ENCODE measurements at places on chromosomes 3 and 15. TPM values are rescaled to one million over a fixed set of nuclear protein-coding genes. Genes with fewer than 3 reads are reported as not detected.

- no peak for DNase-seq
These were observed 3.7 kb upstream of the GASK1A start for GRCh38 chr3:42975456-42975855.

GRCh38 chr3:177144922-177145321 is 52.4 kb downstream of the TBL1XR1 start:
- DNase-seq, result no peak

- no peak for DNase-seq
These were observed 34.2 kb upstream of the B3GNT5 start for GRCh38 chr3:183218826-183219225.

The CAMKV gene
- polyA plus RNA-seq, result 0.06 TPM

GRCh38 chr3:107414325-107414964 is 37.2 kb downstream of the CCDC54 start:
- no peak for DNase-seq

DNA sequence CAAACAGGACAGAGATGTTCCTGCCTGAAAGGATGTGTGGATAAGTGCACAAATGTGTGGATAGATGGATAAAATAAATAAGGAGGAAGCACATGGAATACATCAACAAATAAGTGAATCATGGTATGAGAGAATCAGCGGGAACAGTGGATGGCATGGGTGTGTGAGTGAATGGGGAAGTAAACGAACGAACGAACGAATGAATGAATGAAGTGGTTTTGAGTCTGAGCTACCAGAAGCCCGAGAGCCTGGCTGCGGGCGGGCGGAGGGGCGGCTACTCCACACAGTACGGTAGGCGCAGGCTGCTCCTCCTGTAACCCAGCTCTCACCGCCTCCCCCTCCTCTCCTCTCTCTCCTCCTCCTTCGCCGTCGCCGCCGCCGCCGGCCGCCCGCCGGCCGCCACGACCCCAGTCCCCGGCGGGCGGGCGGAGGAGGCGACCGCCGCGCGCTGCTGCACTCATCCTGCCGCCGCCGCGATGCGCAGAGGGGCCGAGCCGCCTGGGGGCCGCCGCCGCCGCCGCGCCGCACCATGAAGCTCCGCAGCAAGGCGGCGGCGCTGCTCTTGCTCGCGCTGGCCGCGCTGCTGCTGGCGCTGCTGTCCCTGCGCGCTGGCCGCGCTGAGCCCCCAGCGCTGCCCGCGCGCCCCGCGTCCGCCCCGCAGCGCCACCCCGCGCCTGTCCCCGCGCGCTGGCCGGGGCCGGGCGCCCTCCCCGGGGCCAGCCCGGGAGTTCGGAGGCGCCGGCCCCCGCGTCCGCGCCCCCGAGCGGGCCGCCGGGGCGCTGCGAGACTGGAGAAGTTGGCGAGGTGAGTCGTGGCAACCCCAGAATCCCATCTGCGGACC is at the start of gene GXYLT2:
TSS of gene GXYLT2 (plus strand) at position 342 of the 841 bp plus-strand sequence. CDS start at position 530, 188 bp downstream.
- peak; percentile 80 for DNase-seq

The BLOC1S6 gene
- polyA plus RNA-seq, result 43.2 TPM

The CSPG4 gene
- polyA plus RNA-seq, result 10.2 TPM

The EPHA6 gene
- 0.62 TPM for polyA plus RNA-seq

DNA sequence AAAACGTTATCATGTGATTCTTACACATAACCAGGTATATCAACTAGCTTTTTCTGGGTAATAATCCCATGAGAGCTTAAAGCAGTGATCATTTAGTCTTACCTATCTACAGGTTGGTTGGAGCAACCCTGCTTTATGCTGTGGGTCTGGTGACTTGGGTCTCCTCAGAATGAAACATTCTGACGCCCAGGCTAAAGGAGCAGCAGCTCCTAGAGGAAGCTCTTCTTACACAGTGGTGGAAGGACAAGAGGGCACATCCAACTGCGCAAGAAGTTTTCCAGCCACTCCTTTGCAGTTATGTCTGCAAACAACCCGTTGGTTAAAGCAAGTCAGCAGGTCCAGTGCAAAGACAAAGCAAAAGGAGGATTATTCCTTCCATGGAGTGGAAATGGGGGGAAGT is 377.5 kb downstream of the EDEM1 start:
- no peak for DNase-seq

- DNase-seq, result no peak
These were observed 198.1 kb downstream of the NEK10 start for GRCh38 chr3:27171113-27171512.

- no peak for DNase-seq
These were observed 730.7 kb downstream of the SQOR start for GRCh38 chr15:46365572-46365971.

DNA sequence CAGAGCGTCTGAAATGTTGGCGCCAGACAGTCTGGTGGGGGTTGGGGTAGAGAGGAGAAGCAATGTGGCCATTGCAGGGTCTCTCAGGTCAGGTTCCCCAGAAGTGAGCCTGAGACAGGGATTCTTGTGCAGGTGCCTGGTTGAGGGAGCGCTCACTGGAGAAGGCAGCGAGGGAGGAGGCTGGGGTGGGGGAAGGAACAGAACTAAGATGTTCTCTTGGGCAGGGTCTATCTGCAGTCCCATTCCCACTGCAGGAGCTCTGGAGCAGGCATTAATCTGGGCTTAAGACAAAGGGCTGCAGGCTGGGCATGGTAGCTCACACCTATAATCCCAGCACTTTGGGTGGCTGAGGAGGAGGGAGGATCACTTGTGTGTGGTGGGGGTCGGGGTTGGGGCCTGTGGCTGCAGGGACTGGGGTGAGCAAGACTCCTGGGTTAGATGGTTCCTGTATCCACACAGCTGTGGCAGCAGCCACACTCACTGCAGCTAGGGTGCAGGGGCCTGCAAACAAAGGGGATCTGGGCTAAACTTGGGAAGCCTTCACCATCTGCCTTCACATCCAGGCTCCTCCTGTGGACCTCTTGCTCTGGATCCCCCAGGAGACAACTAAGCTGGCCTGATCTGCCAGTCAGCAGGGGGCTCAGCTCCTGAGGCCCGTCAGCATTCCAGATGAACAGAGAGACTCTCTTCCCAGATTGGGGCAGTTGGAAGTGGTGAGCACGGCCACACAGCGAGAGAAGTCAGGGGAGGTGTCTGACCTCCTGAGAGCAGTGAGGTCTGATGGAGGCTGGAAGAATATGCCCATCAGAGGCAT is 172.5 kb downstream of the ABHD5 start:
- no peak for DNase-seq

- no peak for DNase-seq
These were observed 15.1 kb downstream of the HERC1 start for GRCh38 chr15:63818629-63819028.

The MAP4 gene
- 174 TPM for polyA plus RNA-seq

GRCh38 chr15:82178061-82178460 is 84.5 kb downstream of the EFL1 start:
- no peak for DNase-seq

The THAP10 gene
- polyA plus RNA-seq, result 7.5 TPM

The ROPN1 gene
- polyA plus RNA-seq, result 0.07 TPM

The GATA2 gene
- 33.8 TPM for polyA plus RNA-seq

The GABRR3 gene
- polyA plus RNA-seq, result not detected

DNA sequence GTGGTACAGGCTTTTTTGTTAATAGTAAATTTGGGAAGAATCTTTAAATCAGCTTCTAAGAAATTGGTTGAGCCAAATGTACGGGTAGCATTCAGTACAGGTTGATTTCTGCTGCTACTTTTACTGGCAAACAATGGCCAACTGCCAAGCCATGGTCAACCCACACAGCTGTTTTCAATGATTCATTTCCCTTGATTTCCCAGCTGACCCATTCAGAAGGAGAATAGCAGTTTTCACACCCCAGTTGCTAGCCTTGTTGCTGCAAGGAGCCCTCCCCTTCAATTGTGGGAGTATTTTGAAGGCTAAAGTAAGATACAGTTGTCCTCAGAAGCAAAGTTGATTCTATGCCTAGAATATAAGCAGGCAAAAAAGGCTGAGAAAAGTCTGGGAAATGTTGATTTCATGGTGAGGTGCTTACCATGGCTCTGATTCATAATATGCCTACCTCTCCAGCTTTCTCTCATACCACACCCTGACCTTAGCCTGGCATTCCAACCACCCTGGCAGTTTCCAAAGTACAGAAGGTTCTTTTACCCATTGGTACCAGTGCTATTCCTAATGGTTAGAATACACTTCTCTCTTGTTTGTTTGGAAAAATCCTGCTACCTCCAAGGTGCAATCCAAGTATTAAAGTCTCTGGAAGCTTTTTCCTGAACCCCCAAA is 320.3 kb upstream of the TGFBR2 start:
- no peak for DNase-seq

DNA sequence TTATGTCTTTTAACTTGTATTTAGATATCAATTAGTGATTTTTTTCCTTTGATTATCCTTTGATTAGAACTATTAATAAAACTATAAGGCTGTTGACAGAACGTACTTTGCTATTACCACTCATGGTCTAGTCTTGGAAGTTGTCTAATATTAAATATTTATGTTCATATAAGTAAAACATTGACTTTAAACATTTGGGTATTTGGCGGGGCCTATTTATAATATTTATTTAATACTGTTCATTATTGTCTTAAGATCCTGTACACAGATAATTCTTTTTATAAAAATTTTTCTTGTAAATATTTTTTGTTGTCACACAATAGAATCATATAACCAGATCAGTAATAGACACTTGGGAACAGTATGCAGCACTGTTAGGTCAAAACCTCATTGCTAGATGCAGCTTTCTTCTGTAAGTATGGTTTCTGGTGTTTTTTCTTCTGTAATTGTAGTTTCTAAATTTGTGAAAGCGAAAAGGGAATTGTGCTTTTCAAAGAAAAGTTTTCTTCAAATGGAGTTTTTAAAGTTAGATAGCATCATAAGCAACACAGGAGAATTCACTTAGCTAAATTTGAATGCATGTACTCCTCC is 93.4 kb downstream of the FNDC3B start:
- DNase-seq, result no peak

- no peak for DNase-seq
These were observed 242.5 kb downstream of the CADPS start for GRCh38 chr3:62632510-62633294.

- no peak for DNase-seq
These were observed 15.5 kb upstream of the PPP1R2 start for GRCh38 chr3:195558602-195559001.

DNA sequence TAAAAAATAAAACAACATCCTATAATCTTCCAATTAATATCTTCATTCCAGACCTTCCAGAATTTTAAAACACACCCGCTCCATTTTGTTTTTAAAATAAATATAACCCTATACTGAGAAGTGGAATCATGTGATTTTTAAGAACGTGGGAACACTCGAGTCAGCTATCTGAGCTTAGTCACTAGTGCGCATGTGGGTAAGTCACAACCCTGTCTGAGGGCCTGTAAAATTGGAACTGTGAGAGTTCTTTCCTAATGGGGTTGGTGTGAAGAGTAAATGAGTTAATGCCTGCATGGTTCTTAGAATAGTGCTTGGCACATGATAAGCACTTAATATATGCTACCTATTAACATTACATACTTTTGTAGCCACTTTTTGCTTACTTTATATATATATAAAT is 19.9 kb upstream of the POLR2M start:
- no peak for DNase-seq

DNA sequence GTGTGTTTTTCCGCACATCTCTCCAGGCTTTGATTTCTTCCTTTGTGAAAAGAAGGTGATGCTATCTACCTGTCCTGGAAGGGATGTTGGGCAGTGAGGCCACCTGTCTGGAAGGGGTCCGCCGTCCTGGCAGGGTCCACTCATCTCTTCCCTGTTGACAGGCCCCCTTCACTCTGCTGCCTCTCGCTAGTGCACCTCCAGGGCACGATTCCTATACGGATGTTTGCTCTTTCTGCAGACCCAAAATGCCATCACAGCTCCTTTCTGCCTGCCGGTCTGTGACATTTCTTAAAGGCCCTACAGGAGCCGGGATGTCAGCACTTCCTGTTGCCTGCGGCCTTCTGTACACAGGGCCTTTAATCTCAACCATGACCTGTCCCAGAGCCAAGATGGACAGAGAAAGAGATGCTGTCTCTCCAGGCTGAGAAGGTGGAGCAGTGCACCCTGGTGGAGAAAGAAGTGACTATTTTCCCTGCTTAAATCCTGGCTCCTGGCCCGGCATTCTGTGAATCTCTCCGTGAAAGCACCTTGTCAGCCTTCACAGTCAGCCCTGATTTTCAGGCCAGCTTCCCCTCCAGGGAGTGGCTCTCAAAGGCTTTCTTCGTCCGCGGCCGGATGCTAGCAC is 7.4 kb downstream of the FAM3D start:
- no peak for DNase-seq

DNA sequence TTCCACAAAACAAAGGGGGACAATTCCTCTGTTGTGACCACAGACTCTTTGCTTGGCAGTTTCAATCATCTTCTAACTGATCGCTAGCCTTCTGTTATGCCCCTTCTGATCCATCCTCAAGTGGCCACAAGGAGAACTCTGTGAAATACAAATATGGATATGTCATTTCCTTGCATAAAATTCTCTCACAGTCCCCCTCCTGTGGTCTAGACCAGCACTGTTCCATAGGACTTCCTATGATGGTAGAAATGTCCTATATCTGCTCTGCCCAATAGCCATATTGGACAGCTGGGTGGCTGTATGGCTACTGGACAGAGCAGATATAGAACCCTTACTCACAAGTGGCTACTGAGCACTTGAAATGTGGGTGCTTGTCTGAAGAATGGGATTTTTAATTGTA is 25.9 kb upstream of the SNRK start:
- no peak for DNase-seq

DNA sequence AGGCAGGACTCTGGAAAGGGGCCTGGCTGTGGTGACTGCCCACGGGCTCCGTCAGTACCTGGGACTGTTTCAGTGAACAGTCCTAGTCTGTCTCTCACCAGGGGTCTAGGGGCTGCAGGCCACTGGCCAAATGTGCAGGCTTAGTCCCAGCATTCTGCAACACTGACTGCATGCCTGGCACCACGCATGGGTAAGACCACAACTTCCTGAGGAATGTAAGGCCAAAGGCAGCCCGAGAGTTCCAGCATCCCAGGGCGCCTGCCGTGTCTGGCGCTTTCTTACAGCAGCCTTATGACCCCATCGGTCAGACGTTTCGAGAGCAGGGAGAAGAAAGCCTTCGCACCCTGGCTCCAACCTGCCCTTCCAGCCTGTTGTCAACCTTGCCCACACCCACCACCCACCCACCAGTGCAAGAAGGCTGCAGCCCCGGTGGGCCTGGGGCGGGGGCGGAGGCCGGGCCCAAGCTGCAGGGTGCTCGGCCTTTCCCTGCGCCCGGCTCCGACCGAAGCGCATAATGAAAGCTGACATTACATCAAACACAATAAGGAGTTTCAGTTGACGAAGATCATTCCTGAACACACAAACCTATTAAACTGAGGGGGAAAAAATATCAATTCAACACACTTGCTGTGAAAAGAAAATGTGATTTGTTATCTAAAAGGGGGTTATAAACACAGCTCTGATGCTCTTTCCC is 29.5 kb upstream of the TMEM115 start:
- DNase-seq, result no peak

GRCh38 chr15:68319997-68320396 is 42.5 kb downstream of the FEM1B start:
- DNase-seq, result no peak

The OCA2 gene
- polyA plus RNA-seq, result 9.9 TPM

The ACP3 gene
- polyA plus RNA-seq, result 59.9 TPM

- DNase-seq, result no peak
These were observed 273.5 kb upstream of the ADAMTS9 start for GRCh38 chr3:64961301-64961700.

GRCh38 chr3:177514611-177515499 is 317.6 kb upstream of the TBL1XR1 start:
- DNase-seq, result no peak

The CX3CR1 gene
- polyA plus RNA-seq, result 3.4 TPM

GRCh38 chr3:28308196-28308595 is 40.3 kb upstream of the ZCWPW2 start:
- no peak for DNase-seq

All from renal pelvis (tissue), 12 donors.